CD4-positive, alpha-beta T cell treated with Interleukin-6 at 100 ng/mL for 8 hours (primary cell): ENCODE measurements at places on chromosomes 2 and 18.

- no peak for DNase-seq
These were observed 19.0 kb downstream of the AFTPH start for GRCh38 chr2:64543008-64543697.

- no peak for DNase-seq
These were observed 151.3 kb upstream of the THUMPD2 start for GRCh38 chr2:39930175-39930917.

DNA sequence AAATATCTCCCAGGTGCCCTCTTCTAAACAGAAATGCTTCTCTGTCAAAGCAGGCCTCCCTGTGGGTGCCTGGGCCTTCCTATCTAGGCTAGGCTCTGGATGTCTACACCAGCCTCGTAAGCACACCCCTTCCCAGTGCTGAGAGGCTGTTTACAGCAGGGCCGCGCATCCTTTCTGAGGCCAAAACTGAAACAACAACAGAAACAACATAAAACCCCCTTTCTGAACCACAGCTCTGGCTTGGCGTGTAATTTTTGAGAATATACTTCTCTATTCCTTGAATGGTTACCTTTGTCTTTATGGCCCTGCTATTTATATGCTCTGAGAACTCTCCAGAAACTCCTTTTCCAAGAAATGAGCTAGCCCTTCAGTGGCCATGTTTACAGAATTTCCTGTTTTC lies 118.4 kb downstream of the BCL2L11 start:
- DNase-seq = no peak

- DNase-seq = no peak
These were observed 86.1 kb upstream of the SCG2 start for GRCh38 chr2:223688094-223688835.

DNA sequence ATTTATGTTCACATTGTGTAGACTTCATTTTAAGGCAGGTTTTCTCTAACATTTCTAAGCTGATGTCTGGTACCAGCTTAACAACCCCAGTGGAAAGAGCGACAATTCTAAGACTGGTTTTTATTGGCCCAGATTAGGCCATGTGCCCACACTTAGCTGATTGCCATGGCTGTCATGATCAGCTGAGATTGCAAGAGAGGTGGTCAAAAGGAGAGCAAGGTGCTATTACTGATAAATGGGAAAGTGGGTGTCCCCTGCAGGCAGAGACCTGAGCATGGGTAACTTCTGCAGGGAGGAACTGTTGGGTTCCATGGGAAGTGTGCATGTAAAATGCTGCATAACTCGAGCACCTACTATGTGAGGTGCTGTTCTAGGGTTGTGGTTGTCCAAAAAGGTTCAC lies 56.8 kb upstream of the MCFD2 start:
- no peak for DNase-seq

GRCh38 chr2:199775267-199775666 lies 75.7 kb downstream of the FTCDNL1 start:
- DNase-seq = no peak

GRCh38 chr2:63432373-63432772 lies 155.9 kb downstream of the WDPCP start:
- DNase-seq = no peak

GRCh38 chr2:109636317-109636716 lies 22.2 kb downstream of the SOWAHC start:
- DNase-seq = no peak

- DNase-seq = no peak
These were observed at the start of gene DSG2 for GRCh38 chr18:31497836-31498573. TSS of gene DSG2 (plus strand) at chr18:31498177. CDS start at chr18:31498252, 75 bp downstream.

DNA sequence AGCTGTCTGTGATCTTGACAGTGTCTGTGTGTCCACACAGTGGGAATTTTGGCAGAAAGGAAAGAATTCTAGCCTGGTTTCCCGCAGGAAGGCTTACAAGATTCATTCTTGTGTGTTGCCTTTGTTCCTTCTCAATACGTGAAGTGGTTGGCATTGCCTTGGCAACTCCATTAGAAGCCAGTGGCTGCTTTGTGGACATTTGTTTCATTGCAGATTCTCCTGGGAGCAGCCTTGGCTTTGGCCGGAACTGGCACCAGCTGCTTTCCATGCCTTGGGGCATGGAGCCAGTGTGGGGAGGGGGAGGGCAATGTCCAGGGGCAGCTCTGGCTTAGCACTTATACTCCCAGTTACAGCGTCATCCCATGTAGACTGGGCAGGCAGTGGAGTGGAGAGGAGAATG lies 39.4 kb downstream of the KIF5C start:
- no peak for DNase-seq

DNA sequence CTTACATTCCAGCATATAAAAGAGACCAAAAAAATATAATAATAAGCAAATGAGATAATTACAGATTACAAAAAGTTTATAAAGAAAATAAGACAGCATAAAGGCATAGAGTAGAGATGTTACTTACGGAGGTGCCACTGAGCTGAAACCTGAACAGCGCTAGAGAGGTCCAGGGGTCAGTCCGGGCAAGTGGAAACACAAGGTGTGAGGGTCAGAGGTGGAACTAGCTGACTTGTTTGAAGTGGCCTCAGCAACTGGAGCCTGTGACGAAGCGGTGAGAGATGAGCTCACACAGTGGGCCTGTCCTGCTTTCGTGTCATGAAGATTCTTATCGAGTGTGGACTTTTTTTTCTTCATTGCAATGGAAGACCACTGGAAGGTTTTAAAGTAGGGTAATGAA lies 288.3 kb upstream of the TANK start:
- no peak for DNase-seq

DNA sequence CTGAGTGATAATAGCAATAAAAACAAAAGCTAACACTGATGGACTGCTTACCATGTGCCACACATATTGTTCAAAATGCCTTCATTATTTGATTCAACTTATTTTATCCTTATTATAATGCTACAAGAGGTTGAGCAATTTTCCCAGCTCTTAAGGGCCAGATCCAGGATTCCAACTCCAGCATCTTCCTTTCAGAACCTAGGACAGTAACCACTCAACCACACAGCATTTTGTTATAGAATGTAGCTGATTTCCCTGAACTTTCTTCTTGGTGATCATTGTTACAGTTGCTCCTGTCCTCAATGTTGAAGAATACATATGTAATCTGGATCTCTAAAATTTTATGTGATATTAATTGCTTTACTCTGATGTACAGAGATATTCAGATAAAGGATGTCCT lies 341.7 kb downstream of the PIK3C3 start:
- DNase-seq = no peak

DNA sequence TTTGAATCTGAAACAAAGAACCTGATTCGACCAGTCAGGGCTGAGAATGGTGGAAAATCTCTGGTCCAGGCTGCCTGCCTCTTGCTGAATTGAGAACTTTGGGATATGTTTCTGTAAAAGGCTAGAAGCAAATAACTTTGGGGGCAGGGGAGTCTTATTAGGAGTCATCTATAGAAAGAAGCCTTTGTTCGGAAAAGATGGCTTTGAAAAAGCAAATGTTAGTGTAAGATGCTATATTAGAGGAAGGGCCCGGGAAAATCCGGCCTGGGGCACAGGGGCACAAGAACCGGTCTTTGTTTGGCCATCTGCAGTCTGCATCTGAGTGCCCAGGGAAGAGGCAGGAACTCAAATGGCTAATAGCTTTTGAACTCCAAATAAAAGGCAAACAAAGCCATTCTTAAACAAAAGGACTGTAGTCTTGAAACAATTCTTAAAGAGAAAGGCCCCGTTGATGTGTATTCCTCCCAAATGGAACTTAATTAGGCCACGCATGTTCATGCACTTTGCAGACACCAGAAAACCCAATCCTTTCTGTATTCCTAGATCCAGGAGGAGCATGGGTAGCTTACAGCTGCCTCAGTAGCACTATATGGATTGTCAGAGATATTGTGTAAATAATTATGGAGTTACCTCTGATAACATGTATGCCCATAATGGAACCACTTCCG lies 180.0 kb upstream of the ARL4C start:
- no peak for DNase-seq

DNA sequence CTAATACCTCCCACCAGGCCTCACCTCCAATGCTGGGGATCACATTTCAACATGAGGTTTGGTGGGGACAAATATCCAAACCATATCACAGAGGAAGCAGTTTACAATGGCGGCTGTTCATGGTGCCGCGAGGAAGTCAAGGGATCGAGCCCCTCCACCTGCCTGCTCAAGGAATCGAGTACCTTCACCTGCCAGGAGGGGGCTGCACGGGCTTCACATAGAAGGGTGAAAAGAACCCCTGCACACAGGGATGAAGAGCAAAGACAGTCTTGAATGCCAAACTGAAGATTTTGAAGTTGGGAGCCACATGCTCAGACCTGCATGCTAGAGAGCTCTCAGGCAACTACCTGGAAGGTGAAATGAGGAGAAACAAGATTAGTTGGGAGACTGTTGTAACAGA lies 110.3 kb downstream of the KCNF1 start:
- no peak for DNase-seq

DNA sequence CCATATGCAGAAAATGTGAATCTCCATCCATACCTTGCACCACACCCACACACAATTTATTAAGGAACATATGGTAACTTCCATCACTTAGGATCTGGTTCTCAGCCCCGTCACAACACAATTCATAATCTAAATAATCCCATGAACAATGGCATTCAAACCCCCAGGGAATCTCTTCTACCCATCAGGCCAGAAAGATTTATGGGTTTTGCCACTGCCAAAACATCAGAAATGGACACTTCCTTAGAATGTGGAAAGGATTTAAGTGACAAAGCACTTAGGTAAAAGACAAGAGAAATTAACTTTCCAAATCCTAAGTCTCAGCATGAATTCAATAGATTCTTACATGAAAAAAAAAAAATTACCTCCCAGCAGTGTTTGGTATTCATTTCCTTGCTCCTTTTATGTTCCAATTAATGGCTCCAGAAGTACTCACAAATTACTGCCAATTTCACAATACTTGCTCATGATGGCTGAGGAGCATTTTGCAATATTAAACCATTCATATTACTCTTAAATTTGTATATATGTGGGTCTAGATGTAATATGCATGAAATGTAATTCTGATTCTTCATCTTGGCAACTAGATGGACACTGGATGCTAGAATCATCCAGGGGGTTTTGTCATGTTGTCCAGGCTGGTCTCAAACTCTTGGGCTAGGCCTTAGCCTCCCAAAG lies 56.5 kb upstream of the TMEM247 start:
- no peak for DNase-seq

DNA sequence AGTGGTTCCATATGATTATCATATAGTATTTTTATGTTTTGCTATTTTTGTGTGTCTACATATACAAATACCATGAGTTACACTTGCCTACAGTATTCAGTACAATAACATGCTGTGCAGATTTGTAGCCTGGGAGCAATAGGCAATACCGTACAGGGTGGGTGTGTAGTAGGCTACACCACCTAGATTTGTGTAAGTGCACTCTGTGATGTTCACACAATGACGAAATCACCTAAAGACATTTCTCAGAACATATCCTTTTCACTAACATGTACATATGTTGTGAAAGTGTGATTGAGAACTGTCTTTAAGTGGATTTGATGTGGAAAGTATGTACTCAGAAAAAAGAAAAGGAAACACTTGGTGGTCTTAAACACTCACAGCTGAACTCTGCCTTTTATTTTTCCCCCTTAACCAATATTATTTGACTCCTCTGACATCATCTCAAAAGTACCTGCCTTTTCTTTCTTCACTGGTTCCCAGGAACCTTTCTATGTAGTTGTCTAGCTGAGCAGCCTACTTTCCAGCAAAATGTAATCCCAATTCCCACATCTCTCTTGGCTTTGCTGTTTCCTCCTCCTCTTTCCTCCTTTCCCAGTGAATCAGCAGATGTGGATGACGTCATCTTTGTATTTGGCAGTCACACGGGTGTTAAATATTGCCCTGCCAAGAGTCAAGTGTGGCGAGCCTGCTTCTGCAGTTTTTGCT lies 47.7 kb downstream of the OSBPL6 start:
- DNase-seq = no peak

DNA sequence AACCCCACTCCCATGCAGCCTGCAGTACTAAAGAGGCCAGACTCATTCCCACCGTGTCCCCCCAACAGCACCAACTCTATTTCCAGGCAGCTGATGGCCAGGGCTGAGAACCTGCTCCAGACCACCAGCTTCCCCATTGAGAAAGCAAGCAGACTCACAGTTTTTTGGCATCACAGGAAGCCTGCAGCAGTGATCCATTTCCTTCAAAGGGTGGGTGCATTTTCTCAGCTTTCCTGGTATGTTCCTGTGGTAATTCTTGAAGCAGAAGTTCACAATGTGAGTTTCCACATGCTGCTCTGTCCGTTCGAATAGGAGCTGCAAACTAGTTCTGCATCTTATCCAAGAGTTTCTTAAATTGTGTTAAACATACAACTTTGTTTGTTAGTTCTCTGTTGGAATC lies 1249.6 kb upstream of the FAM98A start:
- no peak for DNase-seq

GRCh38 chr2:24077879-24078278 lies 1.8 kb upstream of the SF3B6 start:
- DNase-seq = no peak
